Endothelial cell of umbilical vein (primary cell): ENCODE measurements at places on chromosomes 7 and 10. TPM values are rescaled to one million over a fixed set of nuclear protein-coding genes. Genes with fewer than 3 reads are reported as not detected.

RBP3 gene
- total RNA-seq, result not detected in 2 replicates

CPEB3 gene
- 2.2 and 2.3 TPM in 2 replicates for total RNA-seq

DNA sequence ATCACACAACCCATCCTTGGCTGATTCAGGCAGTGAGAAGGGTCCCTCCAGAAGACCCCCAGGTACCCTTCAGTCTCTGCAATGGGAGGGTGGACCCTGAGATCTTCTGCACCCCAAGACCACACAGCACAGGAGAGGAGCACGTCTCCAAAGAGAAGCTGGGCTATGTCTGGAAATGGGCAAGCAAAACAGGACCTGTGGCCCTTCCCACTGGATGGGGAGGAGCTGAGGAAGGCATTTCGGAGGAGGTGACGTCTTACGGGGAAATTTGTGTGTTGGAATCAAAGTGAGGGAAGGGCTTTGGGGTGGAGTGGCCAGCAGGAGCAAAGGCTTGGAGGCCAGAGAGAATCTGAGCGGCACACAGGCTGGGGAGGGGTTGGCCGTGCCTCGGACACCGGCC is 16.5 kb downstream of the GRIFIN start:
- no peak for DNase-seq

DNA sequence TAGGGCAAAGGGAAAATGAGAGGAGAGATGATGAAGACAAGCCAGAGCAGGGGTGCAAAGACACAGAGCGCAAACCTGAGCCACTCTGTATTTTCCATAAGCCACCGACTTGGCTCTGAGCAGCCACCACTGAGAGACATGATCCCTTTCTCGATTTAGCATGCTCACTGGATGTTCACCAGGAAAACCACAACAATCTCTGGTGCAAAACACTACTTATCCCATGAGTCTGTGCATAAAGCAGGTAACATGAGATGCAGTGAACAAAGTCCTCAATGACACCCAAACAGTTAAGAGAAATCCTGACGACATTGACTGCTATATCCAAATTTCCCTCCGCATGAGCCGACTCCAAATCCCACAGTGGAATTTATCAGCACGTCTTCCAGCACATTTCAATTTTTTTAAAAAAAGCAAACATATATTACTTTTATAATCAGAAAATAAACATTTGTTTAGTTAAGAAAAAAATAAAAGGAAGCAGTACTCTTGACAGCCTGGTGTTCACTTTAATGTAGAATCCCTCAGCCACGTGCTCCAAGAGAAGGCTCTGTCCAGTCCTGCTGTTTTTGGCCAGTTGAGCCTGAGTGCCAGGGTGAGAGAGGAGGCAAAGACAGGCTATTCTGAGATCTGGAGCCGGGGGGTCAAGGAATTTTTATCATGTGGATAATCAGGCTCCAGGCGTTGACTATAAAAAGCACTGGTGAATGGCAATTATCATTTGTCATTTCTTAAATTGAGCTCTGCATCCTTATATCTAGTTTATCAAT is 238.4 kb downstream of the KCNMA1 start:
- no peak for DNase-seq

GRCh38 chr10:48287417-48288391 is 13.2 kb upstream of the FRMPD2 start:
- no peak for DNase-seq

DNA sequence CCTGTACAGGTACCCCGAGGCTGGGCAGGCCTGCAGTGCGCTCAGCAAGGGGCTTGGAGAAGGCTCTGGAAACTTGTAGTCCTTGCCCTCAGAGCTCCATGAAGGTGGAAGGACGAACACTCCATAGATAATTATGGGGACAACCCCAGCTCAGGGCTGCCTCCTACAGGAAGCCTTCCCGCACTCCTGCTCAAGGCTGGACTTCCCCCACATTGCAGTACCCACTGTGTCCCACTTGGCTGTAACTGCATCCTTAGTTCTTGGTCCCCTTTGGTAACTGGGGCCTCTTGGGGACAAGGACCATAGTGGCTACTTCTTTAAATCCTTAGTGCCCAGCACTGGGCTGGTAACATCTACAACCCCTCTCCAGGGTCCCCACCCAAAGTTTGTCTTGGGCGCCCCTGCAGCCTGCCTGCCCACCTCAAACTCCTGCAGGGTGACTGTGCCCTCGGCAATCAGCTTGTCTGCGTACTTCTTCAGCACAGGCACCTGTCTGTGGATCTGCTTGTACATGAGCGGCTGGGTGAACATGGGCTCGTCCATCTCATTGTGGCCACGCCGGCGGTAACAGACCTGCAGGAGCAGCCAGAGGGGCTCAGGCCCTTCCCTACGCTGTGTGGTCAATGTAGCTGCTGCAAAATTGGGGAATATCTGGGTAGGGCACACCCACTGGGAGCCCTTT is 17.1 kb downstream of the OGDHL start:
- DNase-seq, result no peak
